Progenitor cell of endocrine pancreas (in vitro differentiated cells): ENCODE measurements at places on chromosomes 16 and 17.
A peak's percentile ranks its signal among the peaks of the same experiment; 100 is the strongest.

- peak; percentile 84 for DNase-seq
Observed at GRCh38 chr16:648781-649589, at the start of gene WDR90. WDR90 (plus strand) TSS chr16:649365; CDS start chr16:649417, 52 bp downstream.

DNA sequence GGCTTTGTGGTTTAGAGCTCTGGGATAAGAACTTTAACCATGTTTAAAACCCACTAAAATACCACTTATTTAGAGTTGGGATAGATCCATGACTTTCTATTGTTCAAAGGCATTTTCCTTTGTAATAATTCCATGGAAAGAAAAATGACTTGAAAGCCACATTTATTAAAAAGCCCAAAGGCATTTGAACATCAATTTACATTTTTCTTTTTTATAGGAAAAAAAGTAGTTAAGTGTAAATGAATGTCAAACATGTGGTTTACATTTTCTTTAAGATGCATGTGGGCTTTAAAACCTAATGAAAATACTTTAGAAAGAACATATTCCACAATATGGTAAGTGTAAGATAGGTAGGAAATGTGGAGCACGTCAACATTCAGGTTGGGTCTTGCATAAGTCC, 443.2 kb downstream of the TOX3 start:
- no peak for DNase-seq

GRCh38 chr16:22397464-22397863, 23.0 kb upstream of the CDR2 start:
- DNase-seq = no peak

DNA sequence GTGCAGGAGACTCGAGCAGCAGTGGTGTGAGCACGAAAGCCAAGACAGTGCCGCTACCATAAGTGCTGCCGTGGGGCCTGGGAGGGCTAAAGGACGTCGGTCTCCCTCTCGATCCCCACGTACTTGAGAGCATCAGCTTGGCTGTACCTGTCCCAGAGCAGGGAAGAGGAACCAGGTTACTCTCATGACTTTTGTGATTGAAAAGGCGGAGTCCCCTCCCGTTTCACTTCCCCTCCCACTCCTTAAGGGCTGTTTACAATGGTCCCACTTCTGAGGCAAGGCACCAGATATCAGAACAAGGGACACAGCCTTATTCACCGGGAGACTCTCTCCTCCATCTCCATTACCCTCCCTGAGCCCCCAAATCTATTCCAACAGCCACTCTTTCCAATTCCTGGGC, 20.1 kb downstream of the CNTNAP1 start:
- DNase-seq = no peak

DNA sequence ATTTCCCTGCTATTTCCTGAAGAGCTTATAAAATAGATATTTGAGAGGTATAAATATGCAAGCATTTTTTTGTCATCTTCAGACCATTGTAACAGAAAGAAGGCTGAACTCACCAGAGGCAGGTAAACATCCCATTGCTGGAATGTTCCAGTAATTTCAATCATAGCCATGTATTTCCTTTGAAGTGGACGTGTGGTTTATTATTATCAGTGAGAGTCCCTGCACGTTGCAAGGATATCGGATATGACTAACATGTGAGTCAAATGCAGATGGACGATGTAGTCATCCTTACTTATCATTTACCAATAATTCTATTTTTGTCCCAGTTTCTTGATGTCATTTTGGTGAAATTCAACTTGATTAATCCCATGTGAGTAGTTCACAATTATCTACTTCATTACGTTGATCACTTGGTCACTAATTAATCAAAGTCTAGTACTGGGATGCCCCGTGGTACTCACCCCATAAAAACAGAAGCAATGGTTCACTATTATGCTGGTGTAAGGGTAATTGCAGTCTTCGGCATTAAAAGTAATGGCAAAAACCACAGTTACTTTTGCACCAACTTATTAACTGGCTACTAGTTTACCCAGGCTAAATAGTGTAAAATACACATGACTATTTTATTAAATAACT, 89.5 kb downstream of the VAT1L start:
- no peak for DNase-seq

DNA sequence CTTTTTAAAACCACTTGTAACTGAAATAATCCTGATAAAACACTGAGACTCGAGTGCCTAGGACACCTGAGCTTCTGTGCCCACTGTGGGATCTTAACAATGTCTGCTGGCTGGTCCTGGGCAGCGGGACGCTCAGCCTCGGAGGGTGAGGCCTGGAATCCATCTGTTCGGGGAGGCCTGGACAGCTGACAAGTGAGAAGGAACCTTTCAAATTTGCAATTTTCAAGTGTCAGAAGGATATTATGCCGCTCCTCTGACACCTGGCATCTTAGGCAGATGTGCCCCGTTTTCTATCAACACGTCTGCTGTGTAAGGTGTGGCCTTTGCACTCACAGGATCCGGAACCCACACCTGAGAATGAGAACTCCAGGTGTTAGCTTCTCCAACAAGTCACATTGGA, 33.1 kb upstream of the C16orf78 start:
- no peak for DNase-seq

DNA sequence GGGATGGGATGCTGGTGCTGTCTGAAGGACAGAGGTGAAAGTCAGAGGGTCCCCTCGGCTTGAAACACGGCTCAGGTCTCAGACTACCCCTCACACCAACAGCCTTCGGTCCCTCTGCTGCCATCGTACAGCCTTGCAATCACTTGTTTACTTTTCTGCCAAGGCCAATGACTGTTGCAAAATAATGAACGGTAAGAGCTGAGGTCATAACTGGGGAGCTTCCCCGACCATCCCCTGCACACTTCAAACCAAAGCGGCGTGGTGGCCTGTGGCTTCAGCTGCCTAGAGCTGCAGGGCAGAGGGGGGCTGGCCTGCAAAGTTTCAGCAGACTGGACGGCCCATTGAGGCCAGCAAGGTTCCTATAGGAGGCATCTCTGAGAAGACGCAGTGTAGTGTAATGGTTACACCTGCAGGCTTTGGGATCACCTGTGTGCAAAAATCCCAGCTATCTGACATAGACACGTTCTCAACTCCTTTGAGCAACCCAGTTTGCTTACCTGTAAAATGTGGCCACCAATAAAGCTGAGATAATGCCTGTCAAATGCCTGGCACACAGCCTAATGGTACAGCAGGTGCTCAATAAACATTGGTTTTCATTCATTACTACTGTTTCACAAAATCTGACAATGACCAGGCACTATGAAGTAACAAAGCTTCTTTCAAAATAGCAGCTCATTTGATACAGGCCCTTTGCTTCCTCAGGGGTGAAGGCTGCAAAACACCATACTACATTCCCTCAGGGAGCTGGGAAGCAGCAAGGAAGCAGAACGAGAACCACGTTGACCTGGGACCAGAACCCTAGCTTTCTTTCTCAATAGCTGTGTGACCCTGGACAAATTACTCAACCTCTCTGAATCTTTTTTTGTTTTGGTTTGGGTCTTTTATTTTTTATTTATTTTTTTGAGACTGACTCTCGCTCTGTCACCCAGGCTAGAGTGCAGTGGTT, 5.0 kb downstream of the PAM16 start:
- no peak for DNase-seq

DNA sequence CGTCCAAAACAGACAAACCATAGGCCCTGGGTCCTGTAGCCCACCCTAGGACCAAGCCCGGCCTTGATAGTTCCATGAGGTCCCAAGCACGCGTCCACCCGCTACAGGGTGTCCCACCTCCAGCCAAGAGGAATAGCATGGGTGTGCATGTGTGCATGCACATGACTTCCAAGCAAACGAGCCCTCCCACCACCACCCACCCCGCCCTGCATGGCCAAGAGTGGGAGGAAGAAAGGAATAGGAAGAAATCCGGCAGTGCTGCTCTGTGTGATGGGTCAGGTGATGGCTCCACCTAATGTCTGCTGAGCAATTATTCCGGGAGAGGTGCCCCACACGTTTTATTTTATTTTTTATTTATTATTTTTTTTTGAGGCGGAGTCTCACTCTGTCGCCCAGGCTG, 184.6 kb downstream of the ZNF423 start:
- no peak for DNase-seq

DNA sequence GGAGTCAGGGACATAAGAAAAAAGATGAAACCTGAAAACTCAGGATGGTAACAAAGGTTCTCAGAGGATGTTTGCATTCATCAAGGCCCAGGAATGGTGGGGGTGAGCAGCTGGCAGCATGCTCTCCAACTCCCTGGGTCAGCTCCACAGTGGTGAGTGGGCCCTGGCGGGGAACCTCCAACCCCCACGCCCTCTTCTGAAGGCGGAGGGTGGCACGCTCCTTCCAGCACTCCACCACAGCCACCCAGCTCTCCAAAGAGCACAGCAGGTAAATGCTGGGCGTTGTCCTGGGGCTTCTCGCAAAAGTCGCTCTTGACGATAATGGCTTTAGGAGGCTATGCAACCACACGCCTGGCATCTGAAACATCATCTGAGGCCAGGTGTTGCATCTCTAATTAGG, 173.8 kb downstream of the C16orf78 start:
- no peak for DNase-seq

DNA sequence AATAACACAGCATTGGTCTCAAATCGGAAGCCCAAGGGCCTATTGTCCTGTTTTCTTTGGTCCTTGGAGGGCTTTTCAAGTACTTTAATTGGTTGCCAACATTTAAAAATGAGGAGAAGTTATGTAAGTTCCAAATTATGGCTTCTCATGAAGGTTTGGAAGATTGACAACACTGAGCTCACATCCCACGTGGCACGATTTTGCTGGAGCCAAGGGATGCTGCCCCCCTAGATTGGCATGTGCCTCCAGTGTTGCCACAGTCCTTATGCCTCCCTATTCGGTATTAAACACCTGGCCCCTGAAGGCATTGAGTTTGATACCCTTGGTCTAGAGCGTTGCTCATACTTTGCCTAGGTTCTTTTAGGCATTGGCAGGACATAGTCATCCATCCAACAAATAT, 108.0 kb downstream of the ZNF18 start:
- DNase-seq = no peak

DNA sequence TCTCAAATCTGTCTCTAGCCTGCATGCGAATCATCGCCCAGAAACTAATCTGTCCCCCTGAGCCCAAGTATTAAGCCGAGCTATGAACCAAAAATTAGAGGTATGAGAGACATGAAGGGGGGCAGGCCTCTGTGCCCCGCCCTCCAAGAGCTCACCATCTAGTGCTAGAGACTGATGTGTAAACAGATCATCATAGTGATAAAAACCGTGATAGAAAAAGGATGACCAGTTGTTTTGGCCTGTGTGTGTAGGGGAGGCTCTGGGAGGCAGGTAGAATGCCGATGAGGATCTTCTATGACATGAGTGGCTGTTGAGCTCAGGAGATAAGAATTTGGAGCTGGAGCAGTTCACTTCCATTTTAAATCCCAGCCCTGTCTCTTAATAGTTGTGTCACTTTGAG, 89.1 kb upstream of the TBX2 start:
- DNase-seq = no peak

DNA sequence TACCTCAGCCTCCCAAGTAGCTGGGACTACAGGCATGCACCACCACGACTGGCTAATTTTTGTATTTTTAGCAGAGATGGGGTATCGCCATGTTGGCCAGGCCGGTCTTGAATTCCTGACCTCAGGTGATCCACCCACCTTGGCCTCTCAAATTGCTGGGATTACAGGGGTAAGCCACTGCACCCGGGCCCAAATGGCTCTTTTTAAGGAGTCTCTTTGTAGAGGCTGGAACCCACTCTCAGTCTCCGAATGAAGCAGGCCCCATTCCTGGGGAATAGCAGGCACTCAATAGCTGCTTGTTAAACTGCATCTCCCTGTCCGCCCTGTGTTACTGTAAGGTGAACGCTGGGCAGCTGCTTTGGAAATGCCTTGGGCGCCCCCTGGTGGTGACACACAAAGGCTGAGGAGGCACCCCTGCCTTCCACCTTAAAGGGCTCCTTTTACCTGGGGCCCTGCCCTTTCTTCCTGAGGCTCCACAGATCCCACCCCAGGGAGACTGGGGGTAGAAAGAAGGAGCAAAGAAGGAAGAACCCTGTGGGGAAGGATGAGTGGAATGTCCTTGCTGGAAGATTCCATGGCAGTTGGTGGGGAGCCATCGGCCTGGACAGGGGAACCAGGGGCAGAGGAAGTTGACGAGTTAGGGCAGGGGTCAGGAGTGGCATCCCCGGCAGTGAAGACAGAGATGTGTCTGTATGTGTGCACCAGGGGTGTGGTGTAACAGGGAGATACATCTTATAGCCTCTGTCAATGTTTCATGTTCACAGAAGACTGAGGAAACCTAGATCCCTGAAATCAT, 6.1 kb upstream of the SP2 start:
- peak; percentile 89 for DNase-seq

- DNase-seq = no peak
Observed at GRCh38 chr17:42408061-42408460, 15.0 kb downstream of the CAVIN1 start.
